MM.1S (cell line): ENCODE measurements at places on chromosomes 4 and X.

GRCh38 chr4:154506253-154506652 is 14.7 kb upstream of the DCHS2 start:
- peak; percentile 36 for DNase-seq

DNA sequence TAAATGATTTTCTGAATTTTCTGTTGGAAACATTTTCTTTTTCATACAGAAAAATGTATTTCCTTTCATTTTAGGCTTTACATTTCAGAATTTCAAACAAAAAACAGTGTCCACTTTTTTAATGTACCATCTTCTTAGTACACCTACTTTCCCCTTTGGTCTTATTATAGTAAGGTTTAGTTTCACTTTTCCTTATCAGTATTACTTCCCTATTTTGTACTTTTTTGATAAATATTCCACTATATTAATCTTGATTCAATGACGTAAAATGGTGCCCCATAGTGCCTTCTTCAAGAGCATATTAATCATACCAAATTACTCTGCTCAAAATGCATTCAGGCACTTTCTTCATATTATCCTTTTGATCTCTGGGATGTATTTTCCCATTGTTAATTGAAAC is 52.5 kb downstream of the BANK1 start:
- DNase-seq: no peak

DNA sequence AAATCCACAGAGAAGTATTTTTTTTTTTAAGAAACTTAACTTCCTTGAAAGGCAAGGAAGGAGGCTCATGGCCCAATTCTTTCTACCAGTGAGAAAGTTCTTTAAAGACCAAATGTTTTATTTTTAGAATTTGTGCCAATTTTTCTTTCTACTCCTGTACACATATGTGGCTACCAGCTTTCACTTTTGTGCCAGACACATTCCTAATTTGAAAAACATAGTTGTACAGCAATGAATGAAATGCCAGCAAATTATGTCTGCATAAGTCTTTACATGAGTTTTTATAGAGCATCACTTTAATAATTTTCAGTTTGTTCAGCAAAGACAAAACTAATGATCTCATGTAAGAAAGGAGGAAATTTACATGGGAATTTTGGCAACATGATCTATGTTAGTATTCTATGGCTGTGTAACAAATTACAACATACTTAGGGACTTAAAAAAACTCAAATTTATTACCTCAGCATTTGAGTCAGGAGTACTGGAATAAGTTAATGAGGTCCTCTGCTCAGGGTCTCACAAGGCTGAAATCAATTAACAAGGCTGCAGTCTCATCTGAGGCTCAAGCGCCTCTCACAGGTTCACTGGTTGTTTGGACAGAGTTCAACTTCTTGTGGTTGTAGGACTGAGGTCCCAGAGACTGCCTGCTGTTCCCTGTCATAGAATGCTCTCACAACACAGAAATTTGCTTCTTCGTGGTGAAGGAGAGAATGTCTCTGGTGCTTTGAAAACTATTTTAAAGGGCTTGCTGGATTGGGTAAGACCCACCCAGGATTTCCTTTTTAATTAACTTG is 678.2 kb upstream of the FAM241A start:
- DNase-seq: no peak

DNA sequence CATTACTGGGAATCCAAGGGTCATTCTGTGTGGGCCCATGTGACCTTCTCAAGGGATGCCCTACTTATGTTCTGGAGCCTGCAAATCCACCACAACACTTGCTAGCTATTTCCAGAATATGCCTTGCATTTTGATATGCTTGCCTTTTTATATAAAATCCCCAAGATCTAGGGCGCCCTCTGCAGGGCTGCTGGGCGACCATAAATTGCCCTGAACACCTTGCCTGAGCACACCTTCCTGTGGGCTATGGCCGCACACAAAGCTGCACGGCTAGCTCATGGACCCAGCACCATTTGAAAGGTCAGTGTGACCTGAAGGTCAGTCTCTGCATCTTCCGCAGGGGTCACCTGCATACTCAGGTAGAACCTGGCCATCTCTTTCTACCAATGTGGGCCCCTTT is 311.7 kb downstream of the NLGN4X start:
- no peak for DNase-seq

- no peak for DNase-seq
Measured at GRCh38 chr4:108400309-108400708, 220.1 kb upstream of the RPL34 start.

DNA sequence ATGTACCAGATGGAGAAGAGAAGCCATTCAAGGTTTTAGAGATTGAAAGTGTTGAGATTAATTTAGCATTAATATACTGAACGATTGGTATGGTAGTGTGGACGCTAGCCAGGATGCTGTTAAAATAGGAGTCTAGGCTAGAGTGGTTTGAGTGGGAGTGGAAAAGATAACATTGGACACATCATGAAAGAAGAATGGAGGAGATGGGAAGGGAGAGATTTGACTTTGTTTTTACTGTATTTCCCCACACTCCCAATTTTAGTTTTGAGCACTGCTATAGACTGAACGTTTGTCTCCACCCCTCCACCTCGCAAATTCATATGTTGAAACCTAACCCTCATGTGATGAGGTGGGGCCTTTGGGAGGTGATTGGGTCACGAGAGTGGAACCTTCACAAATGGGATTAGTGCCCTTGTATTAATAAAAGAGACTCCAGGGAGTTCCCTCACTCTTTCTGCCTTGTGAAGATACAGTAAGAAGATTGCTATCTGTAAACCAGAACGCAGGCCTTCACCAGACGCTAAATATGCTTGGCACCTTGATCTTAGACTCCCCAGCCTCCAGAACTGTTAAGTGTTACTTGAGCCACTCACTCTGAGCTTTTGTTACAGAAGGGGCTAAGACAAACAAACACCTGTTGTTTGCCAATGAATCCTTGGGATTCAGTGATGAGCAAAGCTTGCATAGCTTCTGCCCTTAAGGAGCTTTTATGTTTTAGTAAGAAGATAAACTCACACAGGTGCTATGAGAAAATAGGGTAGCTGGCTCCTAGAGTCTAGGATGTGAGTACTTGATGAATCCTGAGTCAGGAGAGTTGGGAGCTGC is 25.8 kb downstream of the USP9X start:
- no peak for DNase-seq
